Left renal cortex interstitium (tissue), 4 donors: ENCODE measurements at places on chromosomes 11 and 22. TPM values are rescaled to one million over a fixed set of nuclear protein-coding genes. Genes with fewer than 3 reads are reported as not detected.

Gene DHCR7
- 36.2 TPM for polyA plus RNA-seq

Gene RTN4R
- polyA plus RNA-seq: 10.4 TPM

Gene SPDYC
- polyA plus RNA-seq: 0.16 TPM

Gene PGM2L1
- 3.6 TPM for polyA plus RNA-seq

Gene MYBPC3
- polyA plus RNA-seq: not detected

Gene PHLDB1
- 171 TPM for polyA plus RNA-seq

Gene FAM76B
- polyA plus RNA-seq: 48.1 TPM

Gene C11orf65
- 2.7 TPM for polyA plus RNA-seq

Gene UNC93B1
- 10.3 TPM for polyA plus RNA-seq

Gene KRTAP5-7
- not detected for polyA plus RNA-seq

Gene ST13
- 579 TPM for polyA plus RNA-seq

Gene NXPE1
- polyA plus RNA-seq: 0.13 TPM

Gene RIC3
- polyA plus RNA-seq: 19.2 TPM

Gene OR10AG1
- polyA plus RNA-seq: not detected

Gene SLC5A1
- polyA plus RNA-seq: 0.51 TPM

Gene OR2AG2
- polyA plus RNA-seq: 0.13 TPM

Gene DEUP1
- 1.2 TPM for polyA plus RNA-seq

Gene C11orf97
- not detected for polyA plus RNA-seq

Gene TTC9C
- polyA plus RNA-seq: 46.9 TPM

Gene MAP6
- polyA plus RNA-seq: 11.6 TPM

Gene SPTBN2
- 56.0 TPM for polyA plus RNA-seq

Gene CFL1
- polyA plus RNA-seq: 797 TPM

Gene MFRP
- polyA plus RNA-seq: not detected

Gene YWHAH
- 108 TPM for polyA plus RNA-seq

Gene SMPD1
- 35.9 TPM for polyA plus RNA-seq

Gene ROBO3
- 16.7 TPM for polyA plus RNA-seq

Gene FERMT3
- polyA plus RNA-seq: 8.1 TPM

Gene CLDN5
- 51.8 TPM for polyA plus RNA-seq

Gene CHEK2
- 22.5 TPM for polyA plus RNA-seq

Gene FAM83F
- 3.0 TPM for polyA plus RNA-seq

Gene MAML2
- 27.5 TPM for polyA plus RNA-seq

Gene MS4A1
- polyA plus RNA-seq: 0.73 TPM

Gene KDM4D
- 1.9 TPM for polyA plus RNA-seq

Gene NLRP10
- not detected for polyA plus RNA-seq

Gene JHY
- polyA plus RNA-seq: 13.9 TPM

Gene SLC22A9
- not detected for polyA plus RNA-seq

Gene KBTBD3
- polyA plus RNA-seq: 8.3 TPM

Gene NEFH
- polyA plus RNA-seq: 11.0 TPM

Gene OR52K2
- polyA plus RNA-seq: not detected

Gene RRAS2
- 56.0 TPM for polyA plus RNA-seq

Gene DDB1
- polyA plus RNA-seq: 222 TPM

Gene WNT11
- polyA plus RNA-seq: 22.7 TPM
